ENCODE measurements at places on chromosomes 2 and 18. TPM values are rescaled to one million over a fixed set of nuclear protein-coding genes. Genes with fewer than 3 reads are reported as not detected.
A peak's percentile ranks its signal among the peaks of the same experiment; 100 is the strongest.

Gene PLA2R1
- not detected for polyA plus RNA-seq

Gene CCDC74A
- polyA plus RNA-seq = not detected

Gene G6PC2
- not detected for polyA plus RNA-seq

Gene NDUFAF7
- polyA plus RNA-seq = 5.6 TPM

Gene CCDC138
- 0.72 TPM for polyA plus RNA-seq

Gene SCG2
- not detected for polyA plus RNA-seq

Gene SLC16A14
- not detected for polyA plus RNA-seq

Gene SERPINB10
- polyA plus RNA-seq = 2.0 TPM

- no peak for DNase-seq
These were observed 187.5 kb upstream of the MAP2 start for GRCh38 chr2:209236377-209236776.

GRCh38 chr2:160454070-160454797 lies 39.4 kb downstream of the RBMS1 start:
- DNase-seq = no peak

GRCh38 chr2:98118852-98119251 lies 31.9 kb downstream of the VWA3B start:
- DNase-seq = no peak

GRCh38 chr2:67782443-67782842 lies 280.4 kb downstream of the C1D start:
- DNase-seq = no peak

- DNase-seq = peak; percentile 63
These were observed 46.9 kb downstream of the DNMT3A start for GRCh38 chr2:25294573-25295462.

DNA sequence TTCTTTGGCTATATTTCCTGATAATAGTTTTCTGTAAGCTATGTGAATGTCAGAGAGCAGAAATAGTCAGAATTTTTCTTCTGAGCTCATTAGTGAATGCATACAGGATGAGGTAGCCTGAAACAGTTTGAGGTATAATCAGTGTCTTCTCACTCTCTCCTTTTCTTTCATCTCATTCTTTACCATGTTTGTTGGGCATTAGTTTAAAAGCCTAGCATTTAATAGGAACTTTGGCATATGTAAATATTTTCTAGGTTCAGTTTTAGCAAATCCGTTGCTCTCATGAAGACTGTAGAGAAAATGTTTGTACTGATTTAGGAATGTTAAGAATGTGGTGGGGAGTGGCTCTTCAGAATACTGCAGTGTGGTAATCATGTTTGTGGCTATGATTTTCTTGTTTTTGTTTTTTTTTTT lies 119.4 kb downstream of the PARD3B start:
- no peak for DNase-seq

GRCh38 chr18:70194227-70194890 lies 11.1 kb downstream of the RTTN start:
- no peak for DNase-seq

DNA sequence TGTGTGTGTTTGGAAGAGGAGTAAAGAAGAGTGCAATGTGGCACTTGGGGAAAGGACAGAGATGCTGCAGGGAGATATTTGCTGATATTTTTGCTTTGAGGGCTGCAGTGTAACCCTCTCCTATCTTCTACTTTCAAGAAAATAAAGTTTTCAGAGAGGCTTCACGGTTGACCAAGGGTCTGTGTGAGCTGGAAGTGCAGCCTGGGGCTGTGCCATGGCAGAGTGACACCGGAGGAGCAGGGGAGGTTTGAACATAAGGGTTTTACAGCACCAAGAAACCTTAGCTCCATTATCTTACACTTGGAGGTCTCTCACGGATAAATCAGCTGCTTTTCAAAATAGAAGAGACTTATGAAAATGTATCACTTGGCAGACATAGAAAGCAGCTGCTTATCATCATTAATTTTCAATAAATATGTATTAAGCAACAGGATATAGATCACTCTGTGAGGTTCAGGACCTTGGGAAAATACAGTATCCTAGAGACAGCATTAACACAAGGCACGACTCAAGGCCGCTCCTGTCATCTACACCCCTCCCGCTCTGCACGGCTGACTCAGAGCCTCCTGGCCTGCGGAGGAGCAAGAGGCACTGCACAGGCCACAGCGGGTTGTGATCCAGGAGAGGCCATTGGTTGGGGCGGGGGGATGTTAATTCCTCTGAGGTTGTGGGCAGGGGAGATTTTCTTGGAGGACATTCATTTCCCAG lies 127.8 kb downstream of the COPS8 start:
- no peak for DNase-seq

GRCh38 chr2:7047661-7048060 lies 130.4 kb downstream of the RNF144A start:
- DNase-seq = no peak

DNA sequence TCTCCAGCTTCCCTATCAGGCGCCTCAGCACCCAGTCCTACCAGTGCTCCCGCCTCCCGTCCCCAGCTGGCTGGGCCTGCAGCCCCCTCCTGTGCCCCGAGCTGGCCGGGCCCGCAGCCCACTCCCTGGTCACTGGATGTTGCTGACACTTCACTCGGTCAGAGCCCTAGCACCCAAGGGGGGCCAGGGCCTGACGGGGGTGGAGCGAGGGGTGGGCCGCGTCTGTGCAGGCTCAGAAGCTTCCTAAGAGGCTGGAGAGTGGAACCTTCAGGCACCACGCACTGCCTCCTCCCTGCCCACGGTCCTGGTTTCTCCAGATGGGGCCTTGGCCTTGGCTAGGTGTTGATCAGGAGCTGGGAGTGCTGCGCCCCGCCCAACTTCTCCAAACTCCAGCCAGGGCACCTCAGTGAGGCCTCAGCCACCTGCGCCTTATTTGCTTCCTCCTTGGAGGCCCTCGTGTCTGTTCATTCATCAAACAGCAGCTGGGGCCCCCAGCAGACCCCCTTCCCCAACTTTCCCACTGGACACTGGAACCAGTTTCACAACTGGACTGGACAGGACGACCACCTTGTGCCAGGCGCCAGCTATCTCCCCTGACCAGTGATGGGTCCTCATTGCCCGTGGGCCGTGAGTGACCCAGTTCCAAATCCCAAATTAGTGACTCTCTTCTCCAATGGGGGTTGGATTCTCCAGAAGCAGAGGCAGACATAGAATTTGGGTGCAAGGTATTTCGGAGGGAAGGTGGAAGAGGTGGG lies 16.7 kb downstream of the CAPN10 start:
- DNase-seq = no peak

- DNase-seq = no peak
These were observed 683.8 kb downstream of the ERBB4 start for GRCh38 chr2:211854832-211855231.

- DNase-seq = no peak
These were observed 587 bp upstream of the TANK start for GRCh38 chr2:161159456-161160225.

DNA sequence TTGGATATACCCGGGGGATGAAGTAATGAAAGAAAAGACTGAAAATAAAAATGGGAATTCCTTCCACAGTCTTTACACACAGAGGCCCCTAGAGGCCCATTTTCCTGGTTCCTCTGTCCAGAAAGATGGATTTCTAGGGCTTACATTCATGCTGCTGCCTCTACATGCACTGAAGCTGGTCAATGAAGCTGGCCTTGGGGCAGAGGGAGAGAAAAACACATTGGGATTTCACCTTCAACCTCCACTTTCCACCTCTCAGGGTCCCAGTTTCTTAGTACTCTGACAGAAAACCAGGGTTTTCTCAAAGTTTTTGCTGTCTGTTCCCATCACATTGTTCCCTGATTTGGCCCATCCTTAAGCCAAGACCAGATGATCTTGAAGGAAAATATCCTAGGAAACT lies 154.6 kb upstream of the ZSWIM2 start:
- DNase-seq = no peak

DNA sequence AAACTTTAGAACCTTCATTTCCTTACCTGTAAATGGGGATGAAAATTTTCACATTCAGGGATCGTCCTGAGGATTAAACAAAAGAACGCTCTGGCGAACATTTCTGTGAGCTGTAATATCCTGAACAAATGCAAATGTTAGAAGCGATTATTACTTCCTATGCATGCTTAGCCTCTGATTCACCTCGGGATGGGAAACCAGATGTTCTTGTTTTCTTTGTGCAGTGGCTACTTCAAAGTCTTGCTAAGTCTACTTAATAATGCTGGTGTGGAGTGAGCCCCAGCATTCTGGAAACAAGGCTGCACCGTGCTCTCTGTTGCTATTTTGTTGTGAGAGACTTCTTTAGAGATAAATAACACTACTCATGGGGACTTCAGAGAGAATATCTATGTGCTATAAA lies 119.1 kb upstream of the PELI1 start:
- DNase-seq = no peak

DNA sequence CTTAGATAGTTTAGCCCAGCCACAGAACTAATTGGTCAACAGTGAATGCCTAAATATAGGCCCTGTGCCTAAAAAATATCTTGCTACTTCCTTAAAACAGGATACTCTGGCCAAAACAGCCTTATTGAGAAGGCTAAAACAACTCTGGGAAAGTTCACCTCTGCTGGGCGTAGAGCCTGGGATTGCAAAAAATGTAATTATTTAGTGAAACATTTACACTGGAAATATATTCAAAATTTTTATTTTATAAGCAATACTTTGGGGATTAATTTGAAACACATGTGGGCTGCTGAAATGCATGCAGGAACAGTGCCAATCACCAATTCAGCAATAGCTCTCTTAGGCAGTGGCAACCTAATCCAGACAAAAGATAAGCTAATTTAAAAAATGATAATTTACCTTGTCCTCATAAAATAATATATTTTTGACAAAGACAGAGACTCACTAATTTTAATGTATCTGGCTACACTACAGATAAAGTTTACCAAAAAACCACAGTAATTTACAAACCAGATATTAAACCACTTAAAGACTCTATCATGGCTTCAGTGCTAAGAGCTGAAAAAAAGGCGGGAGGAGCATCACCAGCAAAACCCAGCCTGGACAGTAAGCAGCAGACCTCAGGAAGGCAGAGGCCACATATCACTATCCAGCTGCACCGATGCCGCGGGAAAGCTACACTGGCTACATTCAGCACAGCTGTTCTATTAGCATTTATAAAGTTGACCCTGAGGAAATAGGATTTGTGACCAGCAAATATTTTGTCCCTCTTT lies 18.5 kb downstream of the TRAK2 start:
- DNase-seq = no peak

GRCh38 chr18:58222432-58223125 lies 178.6 kb downstream of the NEDD4L start:
- no peak for DNase-seq

GRCh38 chr2:201276511-201276910 lies 16.2 kb downstream of the CASP8 start:
- DNase-seq = no peak

DNA sequence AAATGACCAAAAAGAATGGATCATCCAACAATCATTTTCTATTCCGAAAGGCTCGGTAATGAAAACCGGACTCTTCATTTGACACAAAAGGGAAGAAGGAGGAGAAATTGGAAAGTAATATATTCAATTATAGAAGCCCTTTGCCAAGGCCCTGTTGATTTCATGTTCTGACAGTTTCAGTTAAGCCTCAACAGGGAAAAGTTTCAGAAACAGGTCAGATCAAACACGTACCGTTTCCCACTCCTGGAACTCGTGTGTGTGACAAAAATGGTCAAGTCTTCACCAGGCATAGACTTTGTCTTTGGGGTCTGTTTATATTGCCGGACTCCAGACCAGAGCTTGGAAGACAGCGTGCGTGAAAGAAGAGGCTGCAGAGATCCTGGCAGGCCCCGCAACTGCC lies 101.3 kb upstream of the BCL2L11 start:
- DNase-seq = no peak

- DNase-seq = no peak
These were observed 933 bp upstream of the ADNP2 start for GRCh38 chr18:80108121-80108536.

DNA sequence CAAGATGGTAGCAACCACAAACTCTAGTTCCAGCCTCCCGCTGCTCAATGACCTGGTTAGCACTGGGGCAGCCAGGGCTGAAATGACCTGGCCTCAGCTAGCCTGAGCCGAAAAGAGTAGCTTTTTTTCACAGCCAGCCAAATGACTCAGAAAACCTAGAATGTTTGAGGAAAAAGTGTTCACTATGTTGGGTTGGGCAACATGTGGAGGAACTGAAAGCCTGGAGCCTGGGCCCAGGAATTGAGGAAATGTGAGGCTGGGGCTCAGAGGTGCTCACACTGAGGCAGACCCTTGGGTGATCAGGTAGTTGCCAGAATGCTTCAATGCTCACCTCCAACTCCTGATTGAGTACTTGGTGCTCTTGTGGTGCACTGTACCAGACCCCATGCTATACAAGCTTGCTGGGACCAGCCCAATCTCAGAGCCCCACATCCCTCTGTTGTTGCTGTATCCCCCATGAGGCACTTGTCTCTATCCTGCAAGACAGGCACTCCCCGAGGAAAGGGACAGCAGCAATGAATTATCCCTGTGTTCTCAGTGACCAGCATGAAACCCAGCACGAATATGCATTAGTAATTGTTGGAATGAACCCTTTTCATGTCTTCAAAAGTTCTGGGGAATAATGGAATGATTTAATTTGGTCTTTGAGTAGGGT lies 116.2 kb downstream of the USP34 start:
- peak; percentile 50 for DNase-seq

GRCh38 chr2:7093376-7093775 lies 176.2 kb downstream of the RNF144A start:
- DNase-seq = no peak

- DNase-seq = no peak
These were observed 176.1 kb upstream of the DLGAP1 start for GRCh38 chr18:4631239-4631638.

DNA sequence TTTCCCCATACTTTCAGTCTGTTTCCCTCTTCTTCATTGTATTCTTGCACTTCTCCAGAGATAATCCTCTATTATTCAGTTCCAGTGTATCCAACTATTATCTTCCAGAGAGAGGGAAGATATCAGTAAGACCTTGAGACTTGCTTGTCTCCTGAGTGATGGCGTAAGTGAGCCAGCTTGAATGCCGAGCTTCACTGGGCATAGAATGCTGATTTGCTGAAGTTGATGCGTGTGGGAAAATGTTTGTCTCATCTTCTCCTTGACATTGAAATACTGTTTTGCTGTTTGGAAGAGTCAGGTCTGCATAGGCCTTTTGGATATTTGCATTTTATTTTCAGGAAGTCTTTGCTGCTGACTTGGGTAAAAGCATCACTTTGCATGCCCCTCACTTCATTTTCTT lies 41.1 kb upstream of the MGAT5 start:
- DNase-seq = no peak

DNA sequence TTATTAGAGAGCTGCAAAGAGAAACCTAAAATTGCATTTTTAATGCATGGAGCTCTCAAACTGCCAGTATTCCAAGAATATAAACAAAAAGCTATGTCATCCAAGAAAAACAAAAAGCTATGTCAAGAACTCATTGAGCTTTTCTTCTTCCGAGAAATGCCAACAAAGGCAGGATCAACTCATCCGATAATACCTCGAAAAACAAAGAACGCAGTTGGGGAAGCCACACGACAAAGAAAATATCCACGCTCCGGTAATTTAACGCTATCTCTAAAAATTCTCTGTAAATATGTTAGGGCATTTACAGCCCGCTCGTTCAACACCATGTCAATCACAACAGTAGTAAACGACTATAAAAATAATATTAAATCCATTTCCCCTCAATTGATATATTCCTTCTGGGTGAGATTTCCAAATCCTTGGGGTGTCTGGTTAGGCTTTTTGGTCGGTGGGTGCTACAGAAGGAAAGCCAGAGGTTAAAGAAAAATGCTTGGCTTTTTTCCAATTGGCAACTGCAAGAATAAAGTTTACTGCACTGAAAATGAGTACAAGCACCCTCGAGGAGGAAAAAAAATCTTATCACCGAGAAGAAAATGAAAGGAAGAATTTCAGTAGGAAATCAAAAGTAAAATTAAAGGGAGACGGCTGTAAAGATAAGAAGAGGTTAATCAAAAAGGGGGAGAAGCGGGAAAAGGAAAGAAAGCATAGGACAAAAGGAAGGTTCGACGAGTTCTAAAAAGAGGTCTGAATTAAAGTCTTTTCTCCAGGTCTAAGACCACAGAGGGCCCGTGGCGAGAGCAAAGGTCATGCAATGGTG lies 856 bp downstream of the TIA1 start:
- DNase-seq = no peak

Measured in CD14-positive monocyte (primary cell).